Cortex of kidney (tissue), 1 donor: ENCODE measurements at places on chromosomes 7 and 10.
A peak's percentile ranks its signal among the peaks of the same experiment; 100 is the strongest.

DNA sequence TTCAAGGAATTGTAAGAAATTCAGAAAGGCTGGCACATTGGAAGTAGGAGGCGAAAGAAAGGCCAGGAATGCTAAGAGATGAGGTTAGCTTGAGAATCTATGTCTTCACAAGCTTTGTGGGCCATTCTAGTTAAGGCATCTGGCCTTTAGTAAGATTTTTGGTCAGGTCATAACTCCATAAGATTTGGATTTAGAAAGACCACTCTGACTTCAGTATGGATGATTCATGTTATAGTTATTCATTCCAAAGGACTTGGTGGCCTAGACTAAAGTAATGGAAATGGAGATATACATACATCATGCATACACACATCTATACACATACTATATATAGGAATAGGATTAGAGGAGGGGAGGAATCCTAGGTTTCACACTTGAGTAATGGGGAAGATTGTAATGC, 77.5 kb downstream of the SEPTIN7 start:
- no peak for DNase-seq

GRCh38 chr10:42553064-42553407, 85.3 kb downstream of the ZNF33B start:
- DNase-seq: no peak

GRCh38 chr7:1225441-1226185, 7.1 kb upstream of the UNCX start:
- no peak for DNase-seq

DNA sequence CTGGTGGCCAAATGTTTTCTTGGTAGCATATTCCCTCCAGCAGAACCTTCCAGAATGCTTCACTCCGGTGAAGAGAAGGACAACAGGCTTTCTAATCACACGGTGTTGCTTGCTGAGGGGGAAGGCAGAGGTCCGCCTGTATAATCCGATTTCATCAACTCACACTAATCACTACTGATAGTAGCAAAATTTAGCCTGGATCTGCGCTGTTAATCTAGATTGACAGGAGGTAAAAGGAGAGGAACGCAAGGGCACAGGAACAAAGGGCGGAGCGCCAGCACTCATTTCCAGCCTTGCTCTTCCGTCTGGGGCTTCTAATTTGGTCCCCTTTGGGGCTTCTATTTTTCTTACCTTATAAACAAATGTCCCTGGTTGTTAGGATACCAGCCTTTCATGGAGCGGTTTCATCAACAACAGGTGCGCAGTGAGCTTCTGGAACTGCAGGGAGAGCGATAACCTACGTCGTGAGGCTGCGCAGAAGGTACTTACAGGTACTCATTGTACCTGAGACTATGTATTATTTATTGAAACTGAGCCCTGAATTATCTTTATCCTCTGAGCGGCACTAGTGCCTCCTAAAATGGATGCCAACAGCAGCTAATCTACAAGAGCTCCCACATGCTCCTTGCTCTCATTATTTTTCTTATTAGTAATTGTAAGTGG, 150.6 kb downstream of the CACNB2 start:
- no peak for DNase-seq

DNA sequence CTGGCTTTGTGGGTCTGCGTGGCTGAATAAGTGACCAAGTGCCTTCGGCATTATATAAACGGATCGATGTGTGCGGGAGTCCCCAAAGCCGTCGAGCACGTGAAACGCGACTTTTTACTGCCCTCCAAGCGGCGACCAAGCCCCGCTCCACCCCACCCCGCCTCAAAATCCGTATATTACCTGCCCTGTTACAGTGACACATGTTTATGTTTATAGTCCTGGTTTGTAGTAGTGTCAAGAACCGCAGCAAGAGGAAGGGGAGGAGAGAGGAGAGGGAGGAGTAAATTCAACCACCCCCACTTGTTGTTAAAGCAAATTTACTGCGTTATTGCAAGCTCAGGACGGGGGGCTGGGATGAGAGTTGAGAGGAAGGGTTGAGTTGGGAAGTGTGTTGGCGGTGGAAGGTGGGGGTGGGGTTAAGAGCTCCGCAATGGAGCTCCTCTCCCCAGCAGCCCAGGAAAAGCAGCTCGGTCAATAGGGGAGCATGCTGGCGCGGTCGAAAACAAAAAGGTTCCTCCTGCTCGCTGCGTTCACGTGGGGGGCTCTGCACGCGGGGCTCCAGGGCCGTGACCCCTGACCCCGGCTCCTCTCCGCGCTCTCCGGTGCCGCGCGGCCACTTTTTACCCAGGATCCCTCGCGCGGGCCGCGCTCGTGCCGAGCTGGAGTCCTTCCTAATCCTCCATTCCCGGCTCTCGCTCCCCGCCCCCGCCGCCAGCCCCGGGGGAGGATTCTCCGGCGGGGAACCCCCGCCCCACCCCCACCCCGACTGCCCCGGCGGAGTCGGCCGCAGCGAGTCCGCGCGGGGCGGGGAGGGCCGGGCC, at the start of gene SKIDA1:
Gene SKIDA1 (minus strand): TSS at position 316 of the 821 bp plus-strand sequence. CDS start 7,860 bp downstream, outside the sequence.
- DNase-seq: peak; percentile 86

- DNase-seq: no peak
Observed at GRCh38 chr7:85025312-85025756, 161.5 kb downstream of the SEMA3D start.

DNA sequence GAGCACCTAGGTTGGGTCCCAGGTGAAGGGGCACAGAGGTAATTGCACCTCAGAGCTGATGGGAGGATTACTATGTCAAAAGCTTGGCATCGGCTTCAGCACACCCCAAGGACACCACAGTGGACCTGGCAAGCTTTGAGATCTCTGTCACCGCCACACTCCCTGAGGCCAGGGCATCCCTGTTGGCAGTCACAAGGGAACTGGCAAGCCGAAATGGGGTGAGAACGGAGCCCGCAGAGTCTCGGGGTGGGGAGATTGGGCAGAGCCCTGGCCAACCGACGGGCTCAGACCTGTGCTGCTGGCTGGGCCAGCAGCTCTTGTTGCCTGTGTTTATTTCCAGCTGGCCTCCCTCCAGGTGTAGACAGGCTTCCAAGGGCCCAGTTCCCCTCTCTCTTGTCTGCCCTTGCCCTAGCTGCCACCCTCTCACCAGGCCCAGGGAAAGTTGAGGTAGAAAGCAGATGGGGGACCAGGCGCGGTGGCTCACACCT, 2.5 kb downstream of the HSPB1 start:
- DNase-seq: peak; percentile 19

GRCh38 chr7:138186951-138187351, 110.7 kb downstream of the AKR1D1 start:
- DNase-seq: no peak

DNA sequence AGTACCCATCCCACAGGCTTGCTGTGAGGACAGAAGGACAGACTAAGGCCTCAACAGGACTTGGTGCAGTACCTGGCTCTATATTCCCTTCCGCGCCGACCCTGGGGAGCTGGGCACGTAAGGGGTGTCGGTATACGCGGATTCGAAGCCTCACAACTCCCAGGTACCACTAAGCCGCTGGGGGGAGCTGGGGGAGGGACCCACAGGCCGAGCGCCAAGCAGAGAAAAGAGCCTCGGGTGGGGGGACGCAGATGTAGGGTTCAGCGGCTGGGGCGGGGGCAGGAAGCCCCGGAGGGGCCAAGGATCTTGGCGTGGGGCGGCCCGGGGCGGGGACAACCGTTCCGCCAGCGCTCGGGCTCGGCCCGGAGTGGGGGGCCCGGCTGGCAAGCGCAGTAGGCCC, 126.4 kb upstream of the ZNF746 start:
- no peak for DNase-seq

DNA sequence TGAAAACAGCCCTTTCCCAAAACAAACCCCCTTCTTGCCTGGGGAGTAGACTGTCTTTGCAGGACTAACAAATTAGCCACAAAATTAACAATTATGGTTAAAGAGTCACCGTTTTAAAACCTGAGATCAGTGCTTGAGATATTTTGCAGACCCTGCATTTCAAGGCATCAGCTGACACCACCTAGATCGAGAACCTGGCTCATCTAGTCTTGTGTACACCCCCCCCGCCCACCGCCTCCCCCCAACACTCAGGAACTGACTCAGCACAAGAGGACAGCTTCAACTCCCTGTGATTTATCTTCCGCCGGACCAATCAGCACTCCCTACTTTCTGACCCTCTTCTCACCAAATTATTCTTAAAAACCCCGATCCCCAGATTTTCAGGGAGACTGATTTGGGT, 737.1 kb downstream of the PHTF2 start:
- no peak for DNase-seq

GRCh38 chr10:23955456-23956225, 253.3 kb upstream of the KIAA1217 start:
- no peak for DNase-seq

DNA sequence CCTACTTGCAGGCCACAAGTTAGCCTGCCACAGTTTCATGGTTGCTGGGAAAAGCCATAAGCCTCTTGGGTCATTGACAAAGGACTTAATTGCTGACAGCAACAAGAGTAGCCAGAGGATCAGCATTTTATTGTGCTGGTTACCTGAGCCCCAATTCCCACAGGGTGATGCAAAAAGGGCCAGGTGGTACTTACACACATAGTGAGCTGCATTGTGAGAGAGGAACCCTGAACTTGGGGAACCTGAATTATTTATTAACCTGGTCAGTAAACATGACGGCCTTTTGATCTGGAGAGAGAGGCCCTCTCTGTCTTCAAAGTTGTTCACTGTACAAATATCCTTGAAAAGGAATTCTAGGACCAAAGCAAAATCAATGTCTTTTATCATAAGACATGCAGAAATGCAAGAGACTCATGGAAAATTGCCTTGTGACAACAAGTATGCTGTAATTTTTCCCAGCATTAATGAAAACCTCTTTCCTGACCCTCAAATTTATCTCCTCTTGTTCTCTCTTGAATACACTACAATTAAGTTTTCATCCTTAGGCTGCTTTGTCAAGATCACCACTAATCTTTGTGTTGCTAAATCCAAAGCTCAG, 102.9 kb upstream of the PHYHIPL start:
- DNase-seq: no peak

- DNase-seq: no peak
Observed at GRCh38 chr10:102452672-102453340, 1.5 kb upstream of the C10orf95 start.

- DNase-seq: no peak
Observed at GRCh38 chr7:122515404-122515803, 183.5 kb downstream of the RNF133 start.

GRCh38 chr10:121823993-121824463, 103.8 kb downstream of the ATE1 start:
- DNase-seq: no peak

DNA sequence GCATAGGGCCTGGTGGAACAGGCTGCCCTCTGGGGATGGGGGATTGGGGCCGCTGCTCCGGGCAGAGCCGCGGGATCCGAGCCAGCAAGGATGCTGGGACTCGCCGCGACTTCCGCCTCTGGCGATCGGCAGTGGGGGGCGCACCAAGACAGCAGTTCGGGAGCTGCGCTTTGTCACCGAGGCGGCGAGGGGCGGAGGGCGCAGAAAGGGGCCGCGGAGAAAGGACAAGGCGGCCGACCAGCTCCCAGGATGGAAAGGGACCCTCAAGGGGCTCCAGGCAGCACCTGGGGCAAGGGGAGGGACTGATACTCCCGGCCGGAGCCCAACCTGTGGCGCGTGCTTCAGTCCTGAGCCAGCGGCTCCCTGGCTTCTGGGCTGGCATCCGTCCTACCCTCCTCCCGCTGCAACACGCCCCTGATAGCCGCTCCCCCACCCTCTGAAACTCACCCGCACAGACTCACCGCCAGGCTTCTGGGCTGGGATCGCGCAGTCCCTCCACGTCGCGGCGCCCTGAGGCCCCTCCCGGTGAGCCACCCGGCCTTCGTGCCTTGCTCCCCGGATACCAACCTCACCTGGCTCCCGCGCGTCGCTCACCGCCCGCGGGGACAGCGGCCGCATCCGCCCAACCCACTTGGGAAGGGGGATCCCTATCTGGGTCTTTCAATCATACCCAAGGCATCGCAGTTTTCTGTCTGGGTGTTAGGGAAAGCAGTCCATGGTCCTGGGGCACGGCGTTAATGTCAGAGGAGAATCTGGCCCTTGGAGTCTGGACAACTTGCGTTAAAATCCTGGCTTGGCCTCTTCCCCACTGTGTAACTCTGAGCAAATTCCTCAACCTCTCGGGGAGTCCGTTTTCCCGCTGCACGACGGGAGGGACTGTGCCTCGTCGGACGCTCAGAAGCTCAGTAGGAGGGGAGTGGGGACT, 7.0 kb upstream of the EVX1 start:
- no peak for DNase-seq

- no peak for DNase-seq
Observed at GRCh38 chr7:157980774-157981173, 606.8 kb downstream of the PTPRN2 start.

- no peak for DNase-seq
Observed at GRCh38 chr7:108330227-108330626, 126.0 kb downstream of the NRCAM start.

- DNase-seq: no peak
Observed at GRCh38 chr10:14823966-14824365, 13.9 kb downstream of the CDNF start.

GRCh38 chr10:74145133-74145532, 5.5 kb downstream of the AP3M1 start:
- no peak for DNase-seq

- no peak for DNase-seq
Observed at GRCh38 chr10:75203724-75204123, 6.9 kb upstream of the VDAC2 start.

GRCh38 chr10:77496941-77497420, 140.6 kb downstream of the KCNMA1 start:
- no peak for DNase-seq

DNA sequence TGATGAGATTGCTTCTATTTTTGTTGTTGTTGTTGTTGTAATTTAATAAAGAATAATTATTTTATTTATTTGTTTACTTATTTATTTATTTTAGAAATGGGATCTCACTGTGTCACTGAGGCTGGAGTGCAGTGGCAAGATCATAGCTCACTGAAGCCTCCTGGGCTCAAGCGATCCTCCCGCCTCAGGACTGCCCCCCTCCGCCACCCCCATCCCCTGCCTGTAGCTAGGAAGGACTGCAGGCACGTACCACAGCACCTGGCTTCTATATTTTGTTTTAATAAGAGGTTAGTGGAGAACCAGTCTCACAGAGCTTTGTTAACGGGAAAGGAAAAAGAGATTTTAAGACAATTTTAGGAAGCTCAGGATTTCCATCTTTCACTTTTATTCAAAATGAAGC, 19.5 kb upstream of the SMC3 start:
- no peak for DNase-seq

DNA sequence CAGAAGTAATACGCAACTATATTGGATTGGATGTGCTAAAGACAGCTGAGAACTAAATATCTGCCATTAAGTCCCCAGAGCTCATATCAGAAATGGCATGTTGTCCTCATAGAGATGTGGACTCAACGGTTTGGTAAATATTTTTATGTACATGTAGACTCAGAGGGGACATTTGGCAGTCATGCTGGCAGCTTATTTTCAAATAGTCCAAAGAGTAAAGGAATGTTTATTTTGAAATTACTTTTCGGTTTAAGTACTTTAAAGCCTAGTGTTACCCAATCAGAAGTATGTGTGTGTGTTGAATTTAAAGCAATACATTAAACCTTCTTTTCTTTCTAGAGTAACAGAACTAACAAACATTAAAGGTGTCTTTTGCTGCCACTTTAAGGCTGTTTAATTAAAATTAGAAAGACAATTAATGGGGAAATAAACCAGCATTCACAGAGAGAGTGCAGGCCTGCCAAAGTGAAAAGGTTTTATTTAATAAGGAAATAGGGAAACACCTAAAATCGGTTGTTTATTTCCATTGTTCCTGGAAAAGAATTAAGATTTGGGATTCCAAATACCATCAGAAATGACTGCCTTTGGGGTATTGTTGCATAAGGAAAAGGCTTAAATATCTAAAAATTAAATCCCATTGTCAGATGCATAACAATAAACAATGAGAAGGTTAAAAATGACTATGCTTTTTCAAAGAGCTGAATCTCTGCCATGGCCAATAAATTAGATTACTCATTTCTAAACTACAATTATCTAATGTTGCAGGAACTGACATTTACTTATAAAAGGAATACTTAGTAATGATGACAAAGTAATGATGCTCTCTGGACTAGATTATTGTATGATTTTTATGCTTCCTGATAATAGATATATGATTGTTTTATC, 113.4 kb upstream of the AHR start:
- no peak for DNase-seq
